COR-L47 (cell line): ENCODE measurements at places on chromosomes 2 and 18.

GRCh38 chr18:49162226-49162864 lies 211.6 kb upstream of the SMAD7 start:
- no peak for DNase-seq

DNA sequence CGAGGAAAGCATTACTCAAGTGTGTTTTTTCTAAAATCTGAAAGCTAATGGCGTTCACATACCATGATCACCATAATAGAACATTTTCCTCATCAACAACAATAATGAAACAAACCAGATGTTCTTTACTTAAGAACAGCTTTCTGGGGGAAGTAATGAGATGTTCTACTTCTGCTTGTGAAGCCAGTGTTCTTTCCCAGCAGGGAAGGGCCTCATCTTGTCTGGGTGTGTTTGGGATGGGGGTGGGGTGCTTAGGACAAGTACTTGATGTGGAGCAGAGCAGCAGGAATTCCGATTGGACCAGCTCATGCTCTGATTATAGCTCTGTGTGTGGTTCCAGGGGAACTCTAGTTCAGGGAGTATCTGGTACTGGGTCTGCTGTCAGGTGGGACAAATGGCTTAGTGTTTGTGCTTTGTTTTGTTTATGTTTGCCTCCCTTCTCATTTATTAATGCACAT lies 163.0 kb upstream of the NOSTRIN start:
- no peak for DNase-seq

DNA sequence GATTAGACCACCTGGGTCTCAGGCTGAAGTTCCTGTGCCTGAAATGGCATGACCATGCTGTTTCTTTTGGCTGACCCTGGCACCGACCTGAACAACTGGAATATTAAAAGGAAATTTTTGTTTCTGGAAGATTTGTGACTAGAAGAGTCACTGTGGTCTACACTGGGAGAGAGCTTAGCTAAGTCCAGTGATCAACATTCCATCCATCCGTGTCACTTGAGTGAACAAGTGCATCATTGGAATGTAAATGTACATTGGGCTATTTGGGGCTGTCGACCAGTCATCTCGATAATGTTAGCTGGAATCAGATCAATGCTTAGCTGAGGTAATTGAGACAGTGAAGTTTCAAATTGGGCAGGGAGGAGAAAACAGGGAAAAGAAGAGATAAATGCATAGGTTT lies 95.4 kb upstream of the CCDC85A start:
- DNase-seq = no peak

DNA sequence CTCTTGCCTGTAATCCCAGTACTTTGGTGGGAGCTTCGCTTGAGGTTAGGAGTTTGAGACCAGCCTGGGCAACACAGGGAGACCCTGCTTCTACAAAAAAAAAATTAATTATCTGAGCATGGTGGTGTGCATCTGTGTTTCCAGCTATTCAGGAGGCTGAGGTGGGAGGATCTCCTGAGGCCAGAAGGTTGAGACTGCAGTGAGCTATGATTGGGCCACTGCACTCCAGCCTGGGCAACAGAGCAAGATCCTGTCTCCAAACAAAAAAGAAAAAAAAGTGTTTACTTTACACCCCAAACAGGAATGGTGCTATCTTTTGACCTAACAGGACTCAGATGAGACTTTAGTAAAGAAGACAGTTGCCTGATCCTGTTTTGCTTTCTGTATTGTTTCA lies 35.6 kb downstream of the MAL start:
- DNase-seq = no peak

- no peak for DNase-seq
Measured at GRCh38 chr2:143480086-143480485, 350.9 kb downstream of the ARHGAP15 start.

- DNase-seq = no peak
Measured at GRCh38 chr2:55592130-55592529, 25.3 kb downstream of the PPP4R3B start.

GRCh38 chr2:104158191-104158590 lies 695.7 kb upstream of the POU3F3 start:
- no peak for DNase-seq

- no peak for DNase-seq
Measured at GRCh38 chr2:241379481-241380480, 23.7 kb downstream of the FARP2 start.

DNA sequence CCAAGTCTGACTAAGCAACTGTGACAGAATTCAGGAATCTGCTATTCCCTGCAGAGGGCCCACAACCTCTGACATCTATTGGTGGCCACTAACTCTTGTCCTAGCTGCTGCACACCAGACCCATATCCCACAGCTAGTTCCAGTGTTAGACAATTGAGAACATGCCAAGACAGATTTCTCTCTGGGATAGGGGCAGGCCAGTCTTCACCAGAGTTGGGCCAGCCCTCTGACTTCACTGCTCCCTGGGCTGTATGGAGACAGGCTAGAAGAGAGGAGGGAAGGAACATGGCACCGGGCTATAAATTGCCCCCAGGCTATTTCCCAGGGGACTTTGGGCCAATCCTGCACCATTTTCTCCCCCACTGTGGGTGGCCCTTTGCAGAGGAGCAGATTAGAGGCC lies 32.7 kb upstream of the CYP26B1 start:
- DNase-seq = no peak

DNA sequence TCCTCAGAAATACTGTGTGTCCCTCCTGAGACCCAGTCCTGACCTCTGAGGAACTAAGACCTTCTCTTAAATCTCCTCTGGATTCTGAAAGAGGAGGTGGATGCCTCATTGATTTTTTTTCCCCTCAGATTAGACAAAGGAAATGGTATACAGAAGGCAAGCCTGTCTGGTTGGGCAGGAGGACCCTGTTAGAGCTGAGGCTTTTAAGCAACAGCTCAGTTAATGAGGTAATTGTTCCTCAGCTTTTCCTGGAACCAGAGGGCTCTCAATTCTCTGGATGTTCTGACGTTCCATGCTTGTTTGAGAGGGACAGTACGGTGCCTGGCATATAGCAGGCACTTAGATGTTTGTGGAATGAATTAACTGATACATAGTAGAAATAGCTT lies 61.7 kb upstream of the MCFD2 start:
- no peak for DNase-seq

GRCh38 chr2:9174771-9175437 lies 31.7 kb upstream of the ASAP2 start:
- DNase-seq = no peak

DNA sequence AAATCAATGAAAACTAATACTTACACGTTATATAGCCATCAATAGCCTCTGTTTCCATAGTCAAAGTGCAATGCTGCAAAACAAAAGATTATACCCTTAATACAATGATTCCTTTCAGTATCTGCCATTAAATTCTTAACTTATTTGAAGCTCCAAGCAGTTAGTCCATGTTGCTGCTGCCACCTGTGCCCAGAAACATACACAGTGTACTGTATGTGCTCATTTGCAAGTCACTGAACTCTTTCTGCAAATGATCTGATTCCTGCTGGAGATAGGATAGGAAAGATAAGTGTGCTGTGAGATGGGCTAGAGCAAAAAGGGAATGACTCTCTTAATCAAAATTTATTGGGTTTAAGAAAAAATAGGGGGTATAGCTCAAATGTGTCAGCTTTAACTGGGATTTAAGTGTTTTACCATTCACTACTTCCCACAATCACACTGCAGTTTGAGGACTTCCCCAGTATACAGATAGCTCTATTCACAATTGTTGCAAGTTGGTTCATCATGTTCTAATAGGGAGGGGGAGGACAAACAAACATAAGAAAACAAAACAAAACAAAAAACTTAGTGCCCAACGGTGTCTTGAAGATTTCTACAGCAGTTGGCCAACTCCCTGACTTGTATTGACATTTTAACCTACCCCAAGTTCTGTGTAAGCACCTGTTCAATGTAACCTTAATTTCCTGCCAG lies 2.7 kb downstream of the IKZF2 start:
- no peak for DNase-seq

GRCh38 chr2:42897358-42897757 lies 105.0 kb upstream of the HAAO start:
- DNase-seq = no peak

- no peak for DNase-seq
Measured at GRCh38 chr18:49846361-49846662, 33.0 kb upstream of the ACAA2 start.

- DNase-seq = no peak
Measured at GRCh38 chr18:49025426-49025766, 74.6 kb upstream of the SMAD7 start.

- peak; percentile 93 for DNase-seq
Measured at GRCh38 chr2:56474412-56475158, 290.8 kb downstream of the CCDC85A start.

GRCh38 chr2:26585100-26585499 lies 56.1 kb downstream of the CIB4 start:
- DNase-seq = peak; percentile 31

GRCh38 chr2:174014699-174015070 lies 49.5 kb upstream of the SP3 start:
- peak; percentile 69 for DNase-seq

DNA sequence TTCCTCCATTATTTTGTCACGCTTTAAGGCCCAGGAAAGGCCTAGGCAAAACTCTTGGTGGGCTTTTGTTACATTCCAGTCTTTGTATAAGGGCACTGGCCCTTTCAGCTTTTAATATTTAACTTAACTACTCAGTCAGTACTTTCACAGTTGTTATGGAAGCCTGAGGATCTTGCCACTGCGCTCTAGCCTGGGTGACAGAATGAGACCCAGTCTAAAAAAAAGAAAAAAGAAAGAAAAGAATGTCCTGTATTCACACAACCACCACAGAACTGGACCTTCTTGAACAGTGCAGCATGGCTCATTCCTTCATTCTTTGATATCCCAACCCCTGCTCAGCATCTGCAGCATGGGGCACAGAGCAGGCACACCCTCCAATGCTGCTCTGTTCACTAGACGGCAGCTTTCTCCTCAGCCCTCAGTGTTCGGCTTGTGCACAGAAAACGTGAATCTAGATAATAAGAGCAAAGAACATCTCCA lies 93.4 kb upstream of the MSH2 start:
- DNase-seq = no peak

GRCh38 chr2:218149848-218150440 lies 16.8 kb downstream of the CXCR1 start:
- no peak for DNase-seq

GRCh38 chr2:187453078-187453641 lies 5.1 kb upstream of the CALCRL start:
- DNase-seq = no peak

DNA sequence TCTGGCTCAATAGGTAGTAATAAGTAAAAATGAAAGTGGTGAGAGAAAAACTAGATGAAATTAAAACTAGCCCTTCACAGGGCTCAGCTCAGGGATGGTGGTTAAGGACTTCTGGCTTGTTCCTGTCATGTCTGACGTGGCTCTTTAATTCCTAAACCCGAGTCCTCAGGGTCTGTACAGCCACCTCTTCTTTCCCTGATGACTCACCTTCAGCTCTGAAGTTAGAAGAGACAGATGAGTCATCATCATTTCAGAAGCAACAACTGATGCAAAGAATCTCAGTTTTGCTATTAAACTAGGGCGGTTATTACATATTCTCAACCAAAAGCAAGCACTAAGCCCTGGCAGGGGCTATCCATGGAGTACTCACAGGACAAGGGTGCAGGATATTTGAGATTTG lies 24.0 kb upstream of the ITGB6 start:
- no peak for DNase-seq

DNA sequence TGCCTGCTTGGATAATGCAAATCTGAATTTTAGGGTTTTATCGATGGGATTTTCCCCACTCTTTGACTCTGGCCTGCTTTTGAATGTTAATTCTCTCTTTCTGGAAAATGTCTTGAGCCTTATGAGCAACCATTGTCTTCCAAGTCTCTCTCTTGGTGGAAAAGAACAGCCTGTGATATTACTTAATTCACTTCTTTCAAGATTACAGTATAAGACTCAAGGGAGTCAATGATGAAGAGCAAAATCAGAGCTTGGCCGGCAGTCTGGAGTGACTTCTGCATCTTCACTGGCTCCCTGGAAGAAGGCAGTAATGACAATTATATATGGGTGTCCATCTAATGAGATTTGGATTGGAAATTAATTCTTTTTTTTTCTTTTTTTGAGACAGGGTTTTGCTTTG lies 122.9 kb upstream of the ZEB2 start:
- DNase-seq = no peak

DNA sequence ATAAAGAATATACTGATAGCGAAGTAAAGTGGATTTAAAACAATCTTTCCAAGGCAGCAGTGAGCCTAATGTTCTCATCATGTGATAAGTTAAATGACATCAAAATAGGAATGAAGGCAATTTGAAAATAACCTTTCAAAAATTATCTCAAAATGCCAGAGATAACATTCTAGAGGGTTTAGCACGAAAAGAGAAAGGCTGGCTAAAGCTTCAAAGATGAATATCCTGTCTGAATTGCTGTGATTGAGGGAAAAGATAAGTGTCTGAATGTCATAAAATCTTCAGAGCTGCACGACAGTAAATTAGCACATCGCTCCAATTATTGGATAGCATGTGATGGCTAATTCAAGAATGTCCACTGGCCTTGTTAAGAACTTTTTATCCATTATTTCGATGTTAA lies 159.3 kb downstream of the PID1 start:
- DNase-seq = no peak

GRCh38 chr2:85354286-85355072 lies at the start of the genes ELMOD3 and RETSAT:
Gene ELMOD3, plus strand, starts transcription at chr2:85354769. Its CDS starts 2,430 bp downstream, at chr2:85357199.
Gene RETSAT, minus strand, starts transcription at chr2:85354528. Its CDS starts 21 bp downstream, at chr2:85354507.
- DNase-seq = peak; percentile 98
